ENCODE measurements at places on chromosomes 12 and 14. TPM values are rescaled to one million over a fixed set of nuclear protein-coding genes. Genes with fewer than 3 reads are reported as not detected.

The TM7SF3 gene
- 49.6 TPM for total RNA-seq

The TAS2R50 gene
- 0.86 TPM for total RNA-seq

The ANKRD33 gene
- total RNA-seq: 0.62 TPM

The NPC2 gene
- total RNA-seq: 409 TPM

The KRT85 gene
- total RNA-seq: not detected

The MTRFR gene
- 13.9 TPM for total RNA-seq

The NGB gene
- not detected for total RNA-seq

The NKX2-1 gene
- total RNA-seq: 7.4 TPM

The PIWIL1 gene
- not detected for total RNA-seq

The KRT3 gene
- 2.3 TPM for total RNA-seq

The JKAMP gene
- 25.7 TPM for total RNA-seq

The GPX2 gene
- 69.7 TPM for total RNA-seq

The CLEC4D gene
- not detected for total RNA-seq

The PLD4 gene
- total RNA-seq: 0.17 TPM

- peak; percentile 74 for DNase-seq
These were observed 6.9 kb upstream of the BMP4 start for GRCh38 chr14:53963320-53964227.

- DNase-seq: no peak
These were observed 9.8 kb downstream of the RBP5 start for GRCh38 chr12:7118881-7119280.

DNA sequence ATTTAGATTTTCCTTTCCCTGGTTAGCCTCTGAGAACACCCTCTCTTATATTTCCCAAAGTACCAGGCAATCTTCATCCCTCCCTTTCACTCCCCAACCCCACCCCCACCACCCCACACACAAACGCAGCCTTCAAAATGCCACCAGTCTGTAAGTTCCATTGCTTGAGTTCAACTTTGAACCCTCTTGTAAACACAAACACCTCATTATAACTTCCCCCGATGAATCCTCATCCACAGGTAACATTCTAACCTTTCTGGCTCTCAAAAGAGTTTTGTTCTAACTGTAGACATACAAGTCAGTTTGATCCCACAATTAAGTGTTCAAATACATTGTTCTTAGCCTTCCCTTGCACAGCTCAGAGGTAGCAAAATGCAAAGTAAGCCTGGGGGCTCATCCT lies 199.4 kb upstream of the FOXN3 start:
- DNase-seq: no peak

- DNase-seq: no peak
These were observed 61.6 kb downstream of the SLC24A4 start for GRCh38 chr14:92384461-92385133.

DNA sequence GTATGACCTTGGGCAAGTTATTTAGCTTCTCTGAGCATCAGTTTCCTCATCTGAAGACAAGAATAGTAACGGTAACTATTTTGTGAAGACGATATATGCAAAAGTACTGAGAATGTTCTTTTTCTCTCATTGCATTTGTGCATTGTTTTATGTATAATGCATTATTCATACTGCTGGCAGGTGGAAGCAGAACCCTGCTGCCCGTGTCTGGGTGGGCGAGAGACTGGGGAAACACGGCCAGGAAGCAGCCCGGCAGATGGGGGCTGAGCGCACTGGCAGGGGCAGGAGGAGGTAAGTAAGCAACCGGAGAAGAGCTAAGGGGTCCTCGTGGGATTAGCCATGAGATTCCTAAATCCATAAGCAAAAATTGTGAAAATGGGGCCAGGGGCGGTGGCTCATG lies 115.8 kb upstream of the MED13L start:
- DNase-seq: no peak

DNA sequence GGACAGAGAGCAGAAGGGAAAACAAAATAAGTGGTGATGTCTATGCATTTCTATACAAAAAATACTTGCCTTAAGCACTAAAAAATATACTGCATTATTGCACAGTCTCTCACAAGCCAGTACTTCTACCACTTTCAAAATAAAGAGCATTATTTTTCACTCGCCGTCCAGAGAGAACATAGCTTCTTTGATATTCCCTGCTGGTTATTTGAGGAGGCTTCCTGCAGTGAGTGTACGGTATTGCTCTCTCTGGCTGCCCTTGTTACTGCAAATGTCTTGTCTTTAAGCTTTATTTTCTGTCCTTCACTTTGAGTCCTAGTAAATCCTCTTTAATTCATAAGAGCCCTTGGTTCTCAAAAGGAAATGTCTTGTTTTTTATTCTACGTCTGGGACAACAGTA lies 81.1 kb downstream of the EML1 start:
- no peak for DNase-seq

GRCh38 chr14:68777644-68778043 lies 15.2 kb downstream of the ZFP36L1 start:
- DNase-seq: peak; percentile 2

- DNase-seq: no peak
These were observed 233.0 kb downstream of the EGLN3 start for GRCh38 chr14:33717866-33718265.

- DNase-seq: no peak
These were observed 220.1 kb downstream of the MED13L start for GRCh38 chr12:116057356-116057755.

GRCh38 chr12:107967170-107967569 lies 161.9 kb upstream of the WSCD2 start:
- no peak for DNase-seq

- DNase-seq: no peak
These were observed 74.6 kb downstream of the CHGA start for GRCh38 chr14:92997343-92998061.

- peak; percentile 80 for DNase-seq
These were observed 618.6 kb downstream of the AACS start for GRCh38 chr12:125683748-125684381.

- DNase-seq: no peak
These were observed 4.5 kb downstream of the ARF6 start for GRCh38 chr14:49897414-49897813.

DNA sequence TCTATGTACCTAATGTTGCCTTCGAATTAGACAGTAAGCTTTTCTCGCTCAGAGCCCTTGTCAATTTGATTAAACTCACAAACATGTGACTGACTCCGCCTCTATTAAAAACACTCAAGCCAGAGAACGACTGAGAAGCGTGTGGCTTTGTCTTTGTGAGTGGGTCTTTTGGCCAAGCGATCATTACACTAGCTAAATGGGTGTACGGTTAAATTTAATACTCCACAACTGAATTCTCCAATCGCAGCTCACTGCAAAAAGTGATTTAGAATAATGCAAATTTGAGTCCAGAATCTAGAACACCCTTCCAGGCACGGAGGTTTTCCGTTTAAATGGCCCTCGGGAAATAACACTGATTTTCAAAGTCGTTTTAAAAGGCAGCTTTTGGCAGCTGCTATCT lies 253.7 kb downstream of the EFCAB11 start:
- no peak for DNase-seq

- no peak for DNase-seq
These were observed 375.0 kb downstream of the DPF3 start for GRCh38 chr14:72518809-72519377.

GRCh38 chr12:52228931-52229330 lies 4.1 kb upstream of the KRT7 start:
- DNase-seq: no peak

- DNase-seq: no peak
These were observed 9.4 kb downstream of the OR6C68 start for GRCh38 chr12:55501601-55502000.

DNA sequence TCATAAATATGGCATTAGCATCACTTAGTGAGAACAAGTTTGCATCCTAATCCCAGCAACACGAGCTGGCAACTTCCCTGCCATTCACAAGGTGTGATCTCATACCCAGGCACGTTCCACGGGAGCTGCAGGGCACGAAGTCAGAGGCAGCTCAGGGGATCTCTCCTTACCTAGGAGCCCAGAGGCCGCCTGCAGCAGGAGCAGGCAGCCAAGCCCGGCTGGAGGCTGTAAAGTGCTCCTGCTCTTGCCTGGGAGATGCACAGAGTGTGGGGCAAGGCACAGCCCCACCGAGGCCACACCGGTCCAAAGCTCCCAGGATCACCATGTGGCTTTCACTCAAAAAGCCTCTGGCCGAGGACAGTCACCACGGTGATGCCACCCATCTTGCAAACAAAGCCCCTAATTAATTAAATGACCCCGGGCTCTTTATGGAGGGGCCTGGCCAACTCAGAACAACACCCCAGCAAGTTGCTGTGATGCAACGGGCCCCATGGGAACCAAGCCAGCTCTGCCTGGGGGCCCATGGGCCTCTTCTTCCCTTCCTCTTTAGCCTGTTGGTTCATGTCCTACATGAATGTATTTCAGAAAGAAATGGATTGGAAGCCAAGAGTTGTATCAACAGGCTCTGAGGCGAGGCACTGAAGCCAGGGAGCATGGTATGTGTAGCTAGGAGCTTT lies 26.5 kb downstream of the NUAK1 start:
- DNase-seq: no peak

GRCh38 chr12:131829791-131830334 lies 1.7 kb downstream of the MMP17 start:
- DNase-seq: no peak

DNA sequence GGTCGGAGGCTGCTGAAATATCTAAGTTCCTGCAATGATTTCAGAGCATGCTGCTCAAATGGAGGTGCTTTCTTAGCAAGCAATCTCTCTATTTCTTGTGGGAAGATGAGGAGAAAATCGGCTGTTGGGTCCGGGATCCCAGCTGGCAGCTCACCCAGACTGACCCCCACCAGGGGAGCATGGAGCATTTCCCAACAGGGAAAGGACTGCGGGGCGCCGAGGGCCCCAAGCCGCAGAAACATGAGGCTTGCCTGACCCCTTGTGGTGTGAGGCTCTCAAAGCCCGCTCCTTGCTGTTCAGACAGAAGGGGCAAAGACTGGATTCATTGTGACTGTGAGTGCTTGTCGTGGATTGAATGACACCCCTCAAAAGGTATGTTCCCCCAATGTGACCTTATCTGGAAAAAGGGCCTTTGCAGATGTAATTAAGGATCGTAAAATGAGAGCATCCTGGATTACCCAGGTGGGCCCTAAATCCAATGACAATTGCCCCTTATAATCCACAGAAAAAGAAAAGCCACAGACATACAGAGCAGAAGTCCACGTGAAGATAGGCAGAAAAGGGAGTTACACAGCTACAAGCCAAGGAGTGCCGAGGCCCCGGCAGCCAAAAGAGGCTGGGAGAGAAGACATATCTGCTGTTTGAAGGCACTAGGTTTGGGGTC lies 116.3 kb upstream of the VASH1 start:
- peak; percentile 75 for DNase-seq

DNA sequence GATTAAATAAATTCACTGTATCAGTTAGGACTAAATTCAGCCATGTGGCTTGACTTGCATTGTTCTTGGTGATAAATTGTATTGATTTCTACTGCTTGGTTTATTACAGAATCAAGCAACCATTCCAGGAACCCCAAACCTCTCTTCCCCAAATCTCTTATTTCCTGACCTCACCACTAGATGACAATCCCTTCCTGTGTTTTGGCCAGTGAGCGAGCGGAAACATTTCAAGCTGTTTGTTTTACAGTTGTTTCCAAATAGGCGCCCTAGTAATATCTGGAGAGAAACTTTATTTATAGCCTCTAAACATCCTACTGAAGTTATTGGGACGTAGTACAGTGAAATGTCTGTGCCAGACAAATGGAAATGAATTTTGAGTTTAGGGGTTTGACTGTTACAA lies 161.1 kb downstream of the SNAPC1 start:
- no peak for DNase-seq

- no peak for DNase-seq
These were observed 815 bp downstream of the DEGS2 start for GRCh38 chr14:100158566-100159093.

- DNase-seq: no peak
These were observed 138.2 kb downstream of the PHETA1 start for GRCh38 chr12:111230649-111231048.

DNA sequence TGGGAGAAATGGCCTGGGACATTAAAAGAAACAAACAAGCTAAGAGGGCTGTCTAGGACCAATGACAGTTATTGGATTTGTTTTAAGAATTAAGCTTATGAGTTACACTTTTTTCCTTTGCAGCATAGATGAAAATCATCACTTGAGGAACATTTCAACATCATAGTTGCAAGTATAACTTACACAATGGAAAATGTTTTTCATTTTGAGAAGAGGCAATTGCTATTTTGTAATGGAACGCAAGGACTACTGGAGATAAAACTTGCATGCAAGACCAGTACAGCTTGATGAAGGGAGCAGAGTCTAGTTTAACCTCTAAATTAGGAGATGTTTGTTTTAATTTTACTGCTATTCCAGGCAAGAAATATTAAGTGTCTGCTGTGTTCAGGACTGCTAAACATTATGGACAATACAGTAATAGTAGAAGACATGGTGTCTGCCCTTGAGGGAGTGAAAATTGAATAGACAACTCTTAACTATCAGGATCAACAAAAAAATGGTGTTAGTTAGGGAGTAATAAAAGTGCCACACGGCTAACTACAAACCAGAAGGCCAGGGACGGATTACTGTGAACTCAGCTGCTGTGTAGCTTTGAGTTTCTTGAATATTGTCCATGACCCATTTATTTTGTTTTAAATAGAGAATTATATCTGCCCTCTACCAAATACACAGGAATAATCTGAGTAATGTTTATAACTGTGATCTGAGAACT lies 374.5 kb downstream of the RAD51B start:
- no peak for DNase-seq

DNA sequence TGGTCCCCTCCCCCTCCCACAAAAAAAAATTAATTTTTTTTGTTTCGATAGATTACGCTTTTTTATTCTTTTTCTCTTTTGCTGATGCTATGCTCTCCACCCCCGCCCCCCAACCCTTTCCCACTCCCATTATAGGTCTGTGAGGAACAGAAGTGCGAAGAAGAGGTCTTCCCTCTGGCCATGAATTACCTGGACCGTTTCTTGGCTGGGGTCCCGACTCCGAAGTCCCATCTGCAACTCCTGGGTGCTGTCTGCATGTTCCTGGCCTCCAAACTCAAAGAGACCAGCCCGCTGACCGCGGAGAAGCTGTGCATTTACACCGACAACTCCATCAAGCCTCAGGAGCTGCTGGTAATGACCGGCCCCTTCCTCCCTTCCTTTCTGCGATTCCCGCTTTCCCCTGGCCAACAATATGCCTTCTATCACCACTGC lies 2.3 kb downstream of the CCND2 start:
- no peak for DNase-seq

Measured in type B pancreatic cell (in vitro differentiated cells).